Thoracic aorta (tissue), 2 donors: ENCODE measurements at places on chromosomes 2 and 18.

DNA sequence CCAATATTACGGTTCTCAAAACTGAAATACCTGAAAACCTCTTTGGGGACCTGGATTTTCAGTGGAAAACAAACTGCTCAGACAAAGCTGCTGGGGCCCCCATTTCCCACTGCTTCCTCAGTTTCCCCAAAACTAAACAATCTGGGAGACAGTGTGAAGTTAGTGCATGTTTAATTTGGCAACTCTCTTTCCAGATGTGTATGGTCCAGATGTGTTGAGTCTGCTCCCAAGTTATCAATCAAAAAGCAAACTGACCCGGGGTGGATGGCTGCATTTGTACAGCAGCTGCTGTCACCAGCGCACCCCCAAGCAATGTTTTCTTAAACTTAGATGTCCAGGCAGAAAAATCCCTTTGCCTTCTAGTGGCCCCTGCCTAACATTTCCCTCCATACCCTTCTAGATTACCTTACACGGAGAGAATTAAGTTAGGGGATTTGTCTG lies 136.9 kb downstream of the COPS8 start:
- DNase-seq, result no peak

- no peak for DNase-seq
These were observed 360.6 kb upstream of the TNP1 start for GRCh38 chr2:217220228-217221013.

DNA sequence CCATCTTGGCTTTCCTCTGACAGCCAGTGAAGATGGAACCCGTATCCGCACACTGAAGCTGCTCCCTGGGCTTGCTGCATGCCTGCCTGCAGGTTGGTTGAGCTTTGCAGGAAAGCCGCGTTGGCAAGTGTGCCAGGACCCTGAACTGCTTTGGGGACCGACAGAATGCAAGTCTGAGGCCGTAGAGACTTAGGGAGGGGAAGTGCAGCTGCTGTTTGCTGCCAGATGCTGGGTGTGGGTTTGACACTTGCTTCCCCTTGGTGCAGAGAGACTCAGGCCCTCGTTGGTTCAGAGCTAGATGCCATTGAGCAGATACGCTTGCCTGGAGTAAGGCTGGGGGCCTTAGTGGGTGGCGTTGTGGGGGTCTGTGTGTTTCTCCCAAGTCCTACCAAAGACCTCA lies 13.1 kb upstream of the PHLPP1 start:
- no peak for DNase-seq

- DNase-seq, result no peak
These were observed 80.4 kb downstream of the POLR1A start for GRCh38 chr2:86025229-86025820.

DNA sequence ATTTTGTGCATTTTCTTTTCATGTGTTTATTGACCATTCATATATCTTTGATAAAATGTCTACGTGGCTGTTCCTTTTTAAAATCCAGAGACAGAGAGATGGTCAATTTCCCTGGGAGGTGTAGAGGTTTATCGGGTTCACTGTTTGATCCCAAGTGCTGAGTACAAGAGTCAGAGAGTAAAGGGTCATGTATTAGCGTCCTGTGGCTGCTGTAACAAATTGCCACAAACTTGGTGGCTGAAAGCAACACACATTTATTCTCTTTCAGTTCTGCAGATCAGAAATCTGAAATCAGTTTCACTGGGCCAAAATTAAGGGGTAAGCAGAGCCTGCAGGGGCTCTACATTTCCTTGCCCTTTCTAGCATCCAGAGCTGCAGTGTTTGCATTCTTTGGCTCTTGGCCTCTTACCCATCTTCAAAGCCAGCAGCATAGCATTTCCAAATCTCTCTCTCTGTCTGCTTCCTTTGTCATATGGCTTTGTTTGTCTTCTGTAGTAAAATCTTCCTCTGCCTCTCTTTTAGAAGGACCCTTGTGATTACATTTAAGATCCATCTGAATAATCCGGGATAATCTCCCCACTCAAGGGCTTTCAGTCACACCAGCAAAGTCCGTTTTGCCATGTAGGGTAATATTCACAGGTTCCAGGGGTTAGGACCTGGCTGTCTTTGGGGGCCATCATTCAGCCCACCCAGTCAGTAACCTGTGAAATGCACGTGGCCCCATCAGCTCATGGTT lies 49.9 kb downstream of the TMEM17 start:
- DNase-seq, result no peak

- DNase-seq, result no peak
These were observed 223.4 kb downstream of the SP3 start for GRCh38 chr2:173741759-173742158.

DNA sequence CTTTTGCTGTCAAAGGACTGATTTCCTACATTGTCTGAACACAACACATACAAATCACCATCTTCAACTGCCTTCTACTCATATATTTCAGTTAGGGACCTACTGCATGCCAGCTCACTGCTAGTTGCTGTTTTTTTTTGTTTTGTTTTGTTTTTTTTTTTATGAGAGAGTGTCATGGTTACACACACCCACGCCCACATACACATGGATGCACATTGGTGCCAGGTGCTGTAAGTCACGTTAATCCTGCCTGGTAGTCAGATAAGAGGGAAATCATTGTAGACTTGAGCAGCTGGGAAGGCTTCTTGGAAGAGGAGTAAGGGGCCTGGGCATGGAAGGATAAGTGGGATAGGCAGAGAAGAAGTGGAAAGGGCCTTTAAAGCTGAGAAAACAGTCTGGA lies 209.9 kb downstream of the TDRD15 start:
- DNase-seq, result no peak

DNA sequence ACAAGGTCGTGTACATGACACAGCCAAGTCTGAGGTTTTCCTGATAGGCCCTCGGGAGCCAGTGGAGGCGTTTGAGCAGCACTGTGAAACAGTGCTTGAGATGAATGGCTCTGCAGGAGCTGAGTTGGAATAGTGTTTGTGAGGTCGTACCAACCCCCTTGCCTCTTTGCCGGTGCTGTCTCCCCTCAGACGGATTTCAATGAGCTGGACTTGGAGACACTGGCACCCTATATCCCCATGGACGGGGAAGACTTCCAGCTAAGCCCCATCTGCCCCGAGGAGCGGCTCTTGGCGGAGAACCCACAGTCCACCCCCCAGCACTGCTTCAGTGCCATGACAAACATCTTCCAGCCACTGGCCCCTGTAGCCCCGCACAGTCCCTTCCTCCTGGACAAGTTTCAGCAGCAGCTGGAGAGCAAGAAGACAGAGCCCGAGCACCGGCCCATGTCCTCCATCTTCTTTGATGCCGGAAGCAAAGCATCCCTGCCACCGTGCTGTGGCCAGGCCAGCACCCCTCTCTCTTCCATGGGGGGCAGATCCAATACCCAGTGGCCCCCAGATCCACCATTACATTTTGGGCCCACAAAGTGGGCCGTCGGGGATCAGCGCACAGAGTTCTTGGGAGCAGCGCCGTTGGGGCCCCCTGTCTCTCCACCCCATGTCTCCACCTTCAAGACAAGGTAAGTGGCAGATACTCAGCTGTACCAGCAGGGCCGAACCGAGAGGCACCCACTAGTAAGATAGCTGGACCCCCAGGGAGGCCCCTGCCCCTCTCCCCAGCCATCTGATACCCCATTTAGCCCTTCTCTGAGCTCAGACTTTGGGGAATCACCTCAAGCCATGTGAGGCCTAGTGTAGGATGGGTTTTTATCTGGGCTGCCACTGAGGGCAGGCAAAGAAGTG lies 83.1 kb downstream of the EPAS1 start:
- no peak for DNase-seq

DNA sequence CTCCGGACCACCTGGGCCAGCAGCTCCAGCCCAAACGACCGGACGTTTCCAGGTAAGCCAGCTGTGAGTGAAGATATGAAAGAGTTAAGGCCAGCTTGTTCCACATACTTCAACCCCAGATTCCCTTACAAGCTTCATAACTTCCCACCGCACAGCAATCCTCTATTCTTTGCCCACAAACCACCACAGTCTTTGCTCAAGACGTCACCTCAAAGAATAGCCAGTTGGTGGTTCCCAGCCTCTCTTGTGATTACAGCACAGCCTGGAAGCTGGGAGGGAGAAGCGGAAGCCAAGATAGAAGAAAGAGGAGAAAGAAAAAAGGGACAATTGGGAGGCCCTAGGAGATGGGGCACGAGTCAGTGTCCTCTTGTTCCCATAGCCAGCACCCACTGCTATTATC lies 70.6 kb downstream of the NRP2 start:
- no peak for DNase-seq

DNA sequence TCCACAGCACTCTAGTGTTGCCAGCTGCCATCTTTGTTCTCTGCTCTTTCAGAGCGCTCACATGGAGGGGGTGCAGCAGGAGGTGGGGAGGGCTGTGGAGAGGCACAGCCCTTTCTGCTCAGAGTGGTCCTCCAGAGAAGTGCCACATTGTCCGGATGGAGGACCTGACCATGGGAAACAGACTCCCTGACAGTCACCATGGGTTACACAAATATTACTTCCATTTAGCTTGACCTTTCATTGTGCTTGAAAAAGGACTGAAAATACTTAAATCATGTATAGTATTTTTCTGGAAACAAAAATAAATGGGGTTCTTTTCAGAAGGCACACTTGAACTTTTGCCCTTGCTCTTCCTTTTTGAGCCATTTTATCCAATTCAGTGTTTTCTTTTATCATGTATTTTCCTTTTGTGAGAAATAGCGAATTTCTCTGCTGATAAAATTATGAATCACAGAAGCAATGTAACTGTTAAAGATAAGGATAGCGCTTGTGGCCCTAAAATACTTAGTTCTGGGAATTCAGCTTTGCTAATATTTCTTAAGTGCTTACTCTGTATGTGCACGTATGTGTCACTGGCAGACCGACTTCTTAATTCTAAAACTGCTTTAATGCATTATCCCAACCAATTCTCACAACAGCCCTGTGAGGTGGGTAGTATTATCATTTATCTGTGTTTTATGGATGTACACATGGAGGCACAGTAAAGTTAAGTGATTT lies 34.2 kb downstream of the SPATS2L start:
- DNase-seq, result no peak

GRCh38 chr2:197209246-197209645 lies 101.3 kb downstream of the ANKRD44 start:
- DNase-seq, result no peak

GRCh38 chr2:126881591-126881990 lies 17.1 kb upstream of the TEX51 start:
- no peak for DNase-seq

- no peak for DNase-seq
These were observed 56.8 kb downstream of the MRPL33 start for GRCh38 chr2:27828305-27828704.

DNA sequence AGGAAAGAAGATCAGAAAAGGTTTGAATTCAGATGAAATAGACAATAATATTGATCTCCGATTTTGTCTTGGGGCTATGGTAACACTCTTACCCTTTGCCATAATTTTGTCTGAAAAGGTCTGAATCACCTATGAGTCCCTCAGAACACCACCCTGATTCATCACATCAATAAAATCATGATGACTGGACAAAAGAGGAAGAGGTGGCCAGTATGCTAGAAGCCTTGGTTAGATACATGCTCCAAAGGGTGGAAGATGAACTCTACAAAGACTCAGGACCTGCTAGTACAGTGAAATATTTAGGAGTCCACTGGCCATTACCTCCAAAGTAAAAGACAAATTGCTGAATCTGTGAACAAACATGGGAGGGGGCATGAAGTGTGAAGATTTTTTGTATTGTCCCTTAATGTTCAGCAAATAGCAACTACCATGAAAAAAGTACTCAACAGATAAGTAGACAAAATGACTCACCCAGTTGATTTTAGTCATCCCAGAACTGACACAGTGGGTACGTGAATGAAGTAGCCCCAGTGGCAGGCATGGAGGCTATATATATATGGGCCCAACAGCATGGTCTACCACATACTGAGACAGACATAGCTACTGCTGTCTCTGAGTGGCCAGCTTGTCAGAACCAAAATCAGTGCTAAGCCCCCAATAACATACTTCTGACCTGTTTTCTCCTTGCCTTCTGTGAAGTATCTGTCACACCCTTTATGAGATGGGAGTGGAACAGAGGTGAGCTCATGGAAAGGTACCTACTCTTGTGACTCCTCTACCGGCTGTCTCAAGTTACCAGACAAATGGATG lies 36.5 kb upstream of the GLS start:
- no peak for DNase-seq

DNA sequence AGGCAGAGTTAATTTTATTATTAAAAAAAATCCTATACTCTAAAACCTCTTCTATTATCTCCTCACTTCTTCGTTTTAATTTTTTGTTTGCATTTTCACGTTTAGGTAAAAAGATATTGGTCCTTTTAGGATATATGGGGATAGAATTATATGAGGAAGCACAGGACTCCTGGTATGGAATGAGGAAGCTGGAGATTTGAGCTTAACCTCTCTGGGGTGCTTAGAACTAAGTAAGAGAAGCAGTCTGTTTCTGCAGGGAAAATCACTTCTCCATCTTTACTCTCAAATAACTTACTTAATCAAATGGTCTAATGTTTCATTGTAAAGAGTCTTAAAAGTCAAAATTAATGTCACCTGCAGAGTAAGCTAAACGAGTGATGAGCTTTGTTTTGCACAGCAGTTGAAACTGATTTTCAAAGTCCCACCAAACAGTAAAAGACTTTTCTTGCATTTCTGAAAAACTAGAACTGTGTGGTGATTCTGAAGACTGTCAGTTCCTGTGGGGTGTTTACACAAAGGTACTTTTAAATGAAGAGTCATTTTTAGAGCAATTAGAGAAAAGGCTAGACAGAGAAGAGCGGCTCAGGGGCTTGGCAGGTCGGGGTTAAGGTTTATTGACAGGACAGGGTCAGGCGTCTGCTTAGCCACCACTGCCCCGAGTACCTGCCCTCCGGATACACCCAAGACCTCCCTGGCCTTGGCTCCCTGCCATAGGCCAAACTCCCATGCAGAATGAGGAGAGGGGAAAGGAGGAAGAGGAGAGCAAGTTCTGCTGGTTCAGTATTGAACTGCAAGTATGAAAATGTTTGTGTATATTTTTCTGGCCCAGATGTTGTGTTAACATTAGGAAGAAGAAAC lies 21.6 kb downstream of the METAP1D start:
- DNase-seq, result no peak

DNA sequence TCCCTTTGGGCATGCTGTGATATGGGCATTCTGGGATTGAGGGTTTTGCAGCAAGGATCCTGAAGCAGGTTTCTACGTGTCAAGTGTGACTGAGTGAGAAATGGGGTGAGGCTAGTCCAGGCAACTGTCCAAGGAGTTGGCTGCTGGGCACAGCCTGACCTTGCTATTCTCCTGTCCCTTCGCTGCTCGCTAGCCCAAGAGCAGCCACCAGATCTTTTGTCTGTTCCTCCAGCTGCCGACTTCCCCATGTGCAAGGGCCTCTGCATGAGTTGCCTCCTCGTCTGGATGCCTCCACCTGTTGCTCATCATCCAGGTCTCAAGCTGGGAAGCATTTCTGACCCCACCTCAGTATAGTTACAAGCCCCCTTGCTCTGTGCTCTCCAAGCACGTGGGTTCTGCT lies 71.1 kb downstream of the DYSF start:
- DNase-seq, result no peak

GRCh38 chr2:150081775-150082481 lies 405.5 kb downstream of the RND3 start:
- DNase-seq, result no peak

DNA sequence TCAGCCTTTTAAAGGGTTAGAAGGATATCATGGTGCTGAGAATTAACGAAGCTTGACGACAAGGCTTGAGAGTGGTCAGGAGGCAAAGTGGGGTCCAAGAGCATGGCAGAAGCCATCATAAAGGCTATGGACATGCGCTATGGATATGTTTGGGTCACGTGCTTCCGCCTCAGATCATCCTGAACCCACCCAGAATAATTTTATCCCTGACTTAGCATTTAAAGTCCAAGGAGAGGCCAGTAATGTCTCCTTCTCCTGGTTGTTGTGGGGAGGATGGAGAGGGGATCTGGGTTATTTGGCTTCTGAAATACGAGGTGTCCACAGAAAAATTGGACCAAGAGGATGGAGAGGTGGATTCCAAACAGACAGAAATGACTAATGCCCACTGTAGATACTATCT lies 38.8 kb upstream of the RBMS1 start:
- no peak for DNase-seq
